T1000 (cell line): ENCODE measurements at places on chromosomes 5 and 9.

- DNase-seq: no peak
Observed at GRCh38 chr9:133998915-133999595, 6.9 kb upstream of the VAV2 start.

- DNase-seq: no peak
Observed at GRCh38 chr5:178454821-178455479, 135.2 kb downstream of the COL23A1 start.

DNA sequence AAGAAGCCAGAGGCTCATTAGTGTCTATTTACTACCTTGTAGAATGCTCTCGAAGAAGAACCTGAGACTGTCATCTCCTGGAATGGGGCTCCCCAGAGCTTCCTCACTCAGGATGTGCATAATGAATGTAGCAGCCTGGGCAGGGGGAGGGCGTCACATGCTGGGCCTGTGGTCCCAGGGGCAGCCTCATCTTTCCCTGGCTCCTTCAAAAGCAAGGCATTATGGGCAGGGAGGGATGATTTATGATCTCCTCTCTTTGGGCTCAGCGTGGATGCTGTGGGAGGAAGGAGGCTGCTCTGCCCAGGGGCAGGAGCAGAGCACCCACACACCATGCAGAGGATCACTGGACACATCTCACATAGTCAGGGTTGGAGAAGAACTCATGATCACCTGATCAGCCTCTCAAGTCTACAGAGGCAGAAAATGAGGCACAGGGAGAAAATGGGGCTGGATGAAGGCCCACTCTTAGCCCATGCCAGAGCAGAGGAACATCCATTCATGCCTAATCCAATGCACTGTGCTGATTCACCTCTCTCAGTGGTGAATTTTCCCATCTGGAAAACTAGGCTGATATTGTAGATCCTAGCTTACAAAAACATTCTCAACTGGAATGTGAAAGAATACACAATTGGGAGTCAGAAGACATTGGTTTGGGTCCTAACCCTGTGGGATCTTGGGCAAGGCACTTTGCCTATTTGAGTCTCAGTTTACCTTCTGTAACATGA lies 173.7 kb downstream of the CARTPT start:
- no peak for DNase-seq

DNA sequence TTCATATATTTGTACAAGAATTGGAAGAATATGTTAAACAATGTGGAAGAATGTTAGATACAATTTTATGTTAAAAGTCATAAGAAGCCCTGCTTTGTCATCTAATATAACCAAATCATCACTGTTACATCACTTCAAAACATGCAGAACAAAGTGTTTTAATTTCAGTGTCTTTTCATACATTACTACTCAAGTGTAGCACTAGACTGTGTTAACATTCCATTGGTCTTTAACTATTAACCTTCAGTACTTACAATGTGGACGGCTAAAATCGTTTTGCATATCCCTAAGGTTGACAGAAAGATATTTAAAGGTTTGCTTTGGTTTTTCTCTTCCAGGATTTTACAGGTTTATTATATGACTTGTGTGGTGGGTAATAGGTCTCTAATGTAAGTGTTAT lies 50.9 kb downstream of the VCAN start:
- no peak for DNase-seq

DNA sequence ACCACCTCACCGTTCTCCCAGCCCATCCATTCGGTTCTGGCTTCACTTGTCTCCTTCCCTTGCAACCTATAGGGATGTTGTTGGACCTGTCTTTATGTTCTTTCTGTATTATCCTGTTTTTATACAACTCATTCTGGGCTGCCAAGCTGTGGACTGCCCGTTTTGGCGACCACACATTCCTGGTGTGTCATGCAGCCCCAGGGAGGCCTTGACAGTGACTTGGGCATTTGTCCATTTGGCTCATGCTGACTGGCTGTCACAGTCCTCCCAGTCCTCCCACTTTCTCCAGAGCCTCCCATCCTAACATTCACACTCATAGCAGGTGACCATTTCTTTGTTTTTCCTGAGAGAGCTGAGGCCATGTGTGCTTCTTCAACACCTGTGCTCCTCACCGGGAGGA lies 136.4 kb downstream of the SLF1 start:
- DNase-seq: peak; percentile 8

DNA sequence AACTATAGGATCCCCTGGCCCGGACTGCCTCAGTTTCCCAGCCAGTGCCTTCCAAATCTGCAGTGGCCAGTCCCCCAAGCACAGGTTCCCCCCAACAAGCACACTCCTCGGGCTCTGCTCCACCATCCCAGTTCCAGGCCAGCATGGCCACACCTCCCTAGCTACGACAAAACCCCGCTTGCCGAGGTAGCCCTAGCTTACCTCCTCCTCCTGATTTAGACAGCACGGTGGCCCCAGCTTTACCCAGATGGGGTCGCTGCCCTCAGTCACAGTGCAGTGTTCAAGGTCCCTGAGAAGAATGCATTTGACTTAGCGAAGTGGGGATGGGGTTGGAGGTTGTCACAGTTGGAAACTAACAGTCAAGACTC lies 40.8 kb upstream of the GARNL3 start:
- DNase-seq: no peak

DNA sequence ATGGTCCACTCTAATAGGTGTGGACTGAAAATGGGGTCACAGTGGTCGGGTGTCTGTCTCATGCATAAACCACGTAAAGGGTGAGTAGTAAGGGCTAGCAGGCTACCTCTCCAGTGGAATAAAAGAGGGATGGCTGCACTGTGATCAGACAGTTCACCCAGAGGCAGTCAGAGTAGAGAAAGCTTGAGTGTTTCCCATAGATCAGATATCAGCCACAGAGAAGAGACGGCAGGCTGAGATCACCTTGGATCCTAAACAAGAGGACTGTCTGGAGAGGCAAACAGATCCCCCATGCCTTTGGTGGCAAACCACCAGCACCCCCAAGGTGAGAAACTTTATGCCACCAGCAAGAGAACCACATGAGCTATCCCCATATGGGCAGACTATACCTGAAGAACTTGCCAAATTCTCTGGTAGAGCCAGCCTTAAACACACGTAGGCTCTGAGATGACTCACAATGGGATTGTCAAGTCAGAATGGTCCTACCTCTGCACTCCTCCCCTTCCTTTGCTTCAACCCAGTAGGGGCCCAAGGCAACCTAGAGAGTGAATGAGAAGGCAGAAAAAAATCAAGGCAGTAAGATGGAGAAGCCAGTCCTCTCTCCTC lies 205.2 kb upstream of the MAP3K1 start:
- DNase-seq: no peak
